HTR-8/SVneo (cell line): ENCODE measurements at places on chromosomes 5 and 9.

DNA sequence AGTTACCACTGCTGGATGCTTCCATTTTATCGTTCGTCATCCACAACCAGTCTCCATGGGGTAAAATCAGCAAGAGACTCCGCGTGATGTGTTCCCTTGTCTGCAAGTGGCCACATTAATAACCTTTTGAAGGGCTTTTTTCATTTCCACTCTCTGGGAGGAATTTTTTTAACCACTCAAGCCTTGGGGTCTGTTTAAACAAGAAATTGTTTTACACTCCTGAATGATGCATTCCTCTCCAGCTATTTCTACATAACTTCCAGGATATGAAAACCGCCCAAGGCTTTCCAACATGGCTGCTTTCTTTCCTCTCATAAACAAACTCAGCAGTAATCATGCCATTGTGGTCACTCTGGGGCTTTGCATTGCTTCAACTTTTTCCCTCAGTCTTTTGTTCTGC, 217.2 kb upstream of the DAPK1 start:
- DNase-seq, result no peak

DNA sequence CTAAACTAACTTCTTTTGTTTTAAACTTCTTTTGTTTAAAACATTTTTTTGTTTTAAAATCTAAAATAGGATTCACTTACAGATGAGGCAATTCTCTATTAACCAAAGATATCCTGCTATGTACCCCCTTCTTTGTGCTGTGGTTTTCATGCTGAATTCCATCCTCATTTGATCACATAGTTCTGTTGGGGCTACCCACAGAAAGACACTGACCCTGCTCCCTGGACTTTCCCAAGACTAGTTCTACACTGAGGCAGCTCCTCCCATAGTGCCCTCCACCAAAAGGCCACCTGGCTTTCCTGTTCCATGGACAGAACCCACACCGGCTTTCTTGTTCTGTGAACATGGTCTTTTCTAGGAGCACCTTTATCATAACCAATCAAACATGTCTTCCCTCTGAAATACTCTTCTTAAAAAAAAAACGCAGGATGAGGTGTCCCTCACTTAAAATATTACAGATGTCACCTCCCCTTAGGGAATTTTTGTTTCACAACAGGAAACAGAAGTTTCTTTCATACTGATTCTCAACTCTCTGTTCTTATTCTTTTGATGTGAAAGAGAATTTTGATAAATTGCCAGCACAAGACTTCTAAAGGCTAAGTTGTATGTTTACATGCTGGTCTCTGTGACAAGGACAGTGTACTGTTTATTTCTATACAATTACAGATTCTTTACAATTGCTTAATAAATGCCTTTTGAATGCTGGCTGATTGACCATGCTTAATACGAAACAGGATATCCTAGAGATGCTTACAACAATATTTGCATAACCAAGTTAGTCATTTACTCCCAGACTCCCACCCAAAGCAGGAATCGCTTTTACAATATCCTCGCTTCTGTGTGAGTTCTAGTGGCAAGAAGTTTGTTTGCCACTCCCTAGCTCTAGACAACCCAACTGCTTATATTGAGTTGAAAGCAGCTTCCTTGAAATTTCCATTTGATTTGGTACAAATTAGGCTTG, 300.4 kb downstream of the DTWD2 start:
- DNase-seq, result no peak

- DNase-seq, result no peak
Observed at GRCh38 chr9:134815435-134816214, 65.0 kb upstream of the FCN2 start.

DNA sequence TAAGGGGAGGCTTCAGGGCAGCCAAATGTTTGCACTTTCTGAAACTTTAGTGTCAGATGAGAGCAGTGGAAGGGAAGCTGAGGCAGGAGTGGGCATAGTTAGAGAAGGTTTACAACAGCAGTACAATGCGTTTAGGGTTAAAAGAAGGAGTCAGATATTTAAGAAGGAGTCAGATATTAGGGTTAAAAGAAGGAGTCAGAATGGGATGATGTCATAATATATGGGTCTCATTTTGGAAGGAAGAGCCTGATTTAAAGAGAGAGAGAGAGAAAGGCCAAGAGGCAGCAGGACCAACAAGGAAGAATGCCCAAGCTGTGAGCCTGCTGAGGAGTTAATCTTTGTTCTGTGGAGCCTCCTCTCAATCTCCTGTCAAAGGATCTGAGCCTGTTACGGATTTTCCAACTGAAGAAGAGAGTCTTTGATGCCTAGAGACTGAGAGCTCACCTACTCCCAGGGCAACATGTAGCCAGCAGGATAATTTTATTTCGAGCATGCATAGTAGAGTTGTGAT, 9.5 kb downstream of the ISL1 start:
- no peak for DNase-seq

DNA sequence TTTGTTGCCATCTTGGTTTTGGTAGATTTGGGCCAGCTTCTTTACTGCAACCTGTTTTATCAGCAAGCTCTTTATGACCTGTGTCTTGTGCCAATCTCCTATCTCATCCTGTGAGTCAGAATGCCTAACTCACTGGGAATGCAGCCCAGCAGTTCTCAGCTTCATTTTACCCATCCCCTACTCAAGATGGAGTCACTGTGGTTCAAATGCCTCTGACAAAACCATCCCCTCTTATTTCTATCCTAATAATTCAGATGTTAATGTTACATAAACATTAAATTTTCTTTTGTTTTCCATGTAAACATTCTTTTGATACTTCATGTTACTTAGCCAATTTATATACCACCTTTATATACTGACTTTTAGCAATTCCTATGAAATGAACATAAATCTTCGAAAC, 746.3 kb downstream of the CDH18 start:
- DNase-seq, result no peak

- no peak for DNase-seq
Observed at GRCh38 chr5:119402555-119402954, 46.7 kb downstream of the TNFAIP8 start.

DNA sequence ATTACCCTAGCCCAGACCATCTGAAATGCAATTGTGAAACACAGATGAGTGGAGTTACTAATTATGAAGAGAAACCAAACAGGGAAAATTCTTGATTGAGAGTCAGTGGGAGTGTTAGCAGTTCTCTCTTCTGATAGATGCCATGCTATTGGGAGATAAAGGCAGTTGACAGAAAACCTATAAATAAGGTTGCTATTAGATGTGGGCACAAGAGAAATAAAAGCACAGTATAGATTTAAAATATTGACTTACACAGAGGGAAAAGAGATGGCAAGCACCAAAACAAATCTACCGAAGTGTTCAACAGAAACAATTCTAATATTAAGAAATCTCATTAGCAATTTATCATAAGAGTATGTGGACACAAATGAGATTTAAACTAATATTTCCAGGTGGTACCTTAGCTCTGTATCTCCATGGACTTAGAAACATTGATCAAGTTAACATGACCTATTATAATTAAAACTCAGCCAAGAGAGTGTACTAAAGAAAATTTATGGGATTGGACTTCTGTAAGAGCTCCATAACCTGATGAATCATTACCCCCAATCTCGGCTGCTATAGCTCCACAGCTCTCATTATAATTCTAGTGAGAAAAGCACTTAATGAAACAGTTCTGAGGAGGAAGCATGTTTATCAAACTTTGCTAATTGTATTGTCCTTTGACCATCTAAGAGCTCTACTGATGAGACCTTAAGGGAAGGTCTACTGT, 665.0 kb upstream of the RIOK2 start:
- no peak for DNase-seq

DNA sequence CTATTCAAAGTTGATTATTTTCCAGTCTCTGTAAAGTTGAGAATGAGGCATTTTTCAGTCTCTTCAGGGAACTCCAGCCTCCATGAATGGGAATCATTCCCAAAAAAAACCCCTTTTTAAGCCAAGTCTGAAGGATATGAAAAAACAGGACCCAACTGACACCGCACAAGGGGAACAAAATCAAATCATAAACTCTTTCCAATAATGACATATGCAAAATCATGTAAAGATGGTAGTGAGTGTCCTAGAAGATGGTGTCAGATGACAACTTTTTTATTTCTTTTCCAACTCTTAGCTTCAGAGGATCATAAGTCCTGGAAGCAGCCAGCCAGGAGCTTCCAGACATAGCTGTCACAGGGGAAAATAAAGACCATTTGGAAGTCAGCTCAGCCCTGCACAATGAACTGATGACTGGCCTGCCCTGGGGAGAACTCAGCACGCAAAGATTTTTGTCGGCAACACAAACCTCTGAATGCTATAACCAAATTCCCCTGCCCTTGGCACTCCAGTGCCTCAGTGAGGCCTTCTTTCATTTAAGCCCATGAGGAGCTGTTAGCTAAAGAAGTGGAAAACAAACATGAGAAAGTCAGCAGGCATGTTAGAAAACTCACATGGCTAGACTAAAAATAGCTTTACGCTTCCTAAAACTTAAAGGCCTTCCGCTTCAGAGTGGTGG, 85.4 kb downstream of the SLC1A3 start:
- DNase-seq, result no peak

DNA sequence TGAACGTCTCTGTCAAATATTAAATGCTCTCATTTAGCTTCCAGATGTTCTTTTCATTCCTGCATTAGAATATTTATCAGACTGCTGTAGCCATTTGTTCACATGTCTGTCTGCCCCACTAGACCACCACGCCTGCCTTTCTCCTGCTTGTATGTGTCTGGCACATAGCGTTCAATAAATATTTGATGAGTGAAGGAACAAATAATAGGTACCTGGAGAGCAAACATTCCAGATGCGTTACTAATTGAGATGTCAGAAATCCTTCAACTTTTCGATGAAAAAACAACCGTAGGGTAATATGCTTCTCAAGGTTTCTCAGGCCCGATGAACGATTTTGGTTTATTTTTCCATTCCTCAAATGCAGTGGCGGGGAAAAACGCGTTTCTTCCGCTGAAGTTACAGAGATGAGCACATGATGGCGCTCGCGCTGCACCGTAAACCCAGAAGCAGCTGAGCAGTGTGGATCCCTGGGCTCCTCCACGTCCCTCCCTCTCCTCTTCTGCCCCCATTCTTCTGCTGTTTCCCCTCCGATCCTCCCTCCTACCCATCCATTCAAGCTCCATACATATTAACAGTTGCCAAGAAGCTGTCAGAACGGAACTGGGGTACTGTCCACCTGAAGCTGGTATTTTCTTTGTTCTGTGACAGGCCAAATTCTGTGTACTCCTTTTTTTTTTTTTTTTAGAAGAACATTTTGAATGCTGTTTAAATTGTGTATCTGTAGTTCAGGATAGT, 245.4 kb downstream of the MPDZ start:
- peak; percentile 38 for DNase-seq

GRCh38 chr5:170111088-170111785, 5.5 kb downstream of the FOXI1 start:
- no peak for DNase-seq
